ENCODE measurements at places on chromosomes 5 and 9.

- no peak for DNase-seq
Observed at GRCh38 chr9:116182876-116183275, 29.3 kb downstream of the PAPPA start.

DNA sequence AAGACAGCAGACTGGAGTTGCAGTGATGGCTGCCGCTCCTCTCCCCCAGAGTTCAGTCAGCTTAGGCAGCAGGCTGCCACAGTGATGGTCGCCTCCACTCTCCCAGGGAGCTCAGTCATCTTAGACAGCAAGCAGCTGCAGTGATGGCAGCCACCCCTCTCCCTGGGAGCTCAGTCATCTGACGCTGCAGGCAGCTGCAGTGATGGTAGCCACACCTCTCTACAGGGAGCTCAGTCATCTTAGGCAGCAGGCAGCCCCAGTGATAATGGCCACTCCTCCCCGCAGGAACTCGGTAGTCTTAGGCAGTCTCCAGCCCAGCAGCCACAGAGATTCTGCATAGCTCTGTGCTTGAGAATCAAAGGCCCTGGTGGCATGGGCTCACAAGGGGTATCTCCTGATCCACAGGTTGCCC, 582.7 kb downstream of the DTWD2 start:
- no peak for DNase-seq

DNA sequence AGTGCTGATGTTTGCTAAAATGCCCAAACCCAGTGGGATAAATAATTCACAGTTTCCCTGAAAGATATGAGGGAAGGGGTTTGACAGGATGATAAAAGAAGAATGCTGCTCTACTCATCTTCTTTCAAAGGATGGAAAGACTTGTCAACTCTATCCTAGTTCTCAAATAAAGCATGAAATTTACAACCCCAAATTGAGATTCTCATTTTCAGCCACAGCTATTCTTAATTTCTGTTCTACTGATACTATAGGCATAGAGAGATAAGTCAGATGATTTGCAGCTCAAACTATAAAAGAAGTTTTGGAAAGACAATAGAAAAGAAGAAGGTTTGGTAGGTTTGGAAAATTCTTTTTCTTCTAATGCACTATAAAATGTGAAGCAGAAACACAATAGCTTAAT, 542.6 kb downstream of the CSNK1G3 start:
- DNase-seq, result no peak

DNA sequence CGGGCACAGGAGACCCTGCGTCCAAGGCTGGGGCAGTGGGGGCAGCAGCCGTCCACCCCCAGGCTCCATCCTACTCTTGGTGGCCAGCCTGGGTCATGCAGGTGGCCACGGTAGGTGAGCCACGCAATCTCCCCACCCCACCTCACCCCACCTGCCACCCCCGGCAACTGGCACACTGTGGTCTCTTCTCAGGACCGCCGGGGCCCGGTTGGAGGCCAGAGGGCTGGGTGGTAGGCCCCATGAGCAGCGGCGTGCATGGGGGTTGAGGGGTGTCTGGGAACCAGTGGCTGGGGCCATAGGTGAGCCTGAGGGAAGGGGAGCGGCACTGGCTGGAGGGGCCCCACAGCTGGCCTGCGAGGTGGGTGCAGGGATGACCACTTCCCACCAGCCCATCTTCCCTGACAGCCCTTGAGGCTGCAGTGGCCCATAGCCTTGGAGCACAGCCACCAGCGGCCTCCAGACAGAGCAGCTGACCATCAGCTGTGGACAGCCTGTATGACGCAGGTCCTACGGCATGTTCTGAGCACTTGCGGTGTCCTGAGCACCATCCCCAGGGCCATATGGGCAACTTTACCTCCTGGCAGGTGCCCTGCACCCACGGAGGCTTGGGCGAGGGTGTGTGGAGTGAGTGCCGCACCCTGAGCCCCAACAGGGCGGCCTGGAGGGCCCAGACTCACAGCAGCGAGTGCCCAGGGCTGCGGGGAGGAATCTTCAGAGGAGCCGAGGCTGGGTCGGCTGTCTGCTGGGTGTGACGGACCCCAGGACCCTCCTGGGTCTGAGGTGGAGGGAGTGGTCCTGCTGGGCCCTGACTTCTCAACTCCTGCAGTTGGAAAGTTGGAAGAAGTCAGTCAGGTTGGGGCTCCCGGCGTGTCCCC, 47.4 kb downstream of the KCNT1 start:
- DNase-seq, result no peak

DNA sequence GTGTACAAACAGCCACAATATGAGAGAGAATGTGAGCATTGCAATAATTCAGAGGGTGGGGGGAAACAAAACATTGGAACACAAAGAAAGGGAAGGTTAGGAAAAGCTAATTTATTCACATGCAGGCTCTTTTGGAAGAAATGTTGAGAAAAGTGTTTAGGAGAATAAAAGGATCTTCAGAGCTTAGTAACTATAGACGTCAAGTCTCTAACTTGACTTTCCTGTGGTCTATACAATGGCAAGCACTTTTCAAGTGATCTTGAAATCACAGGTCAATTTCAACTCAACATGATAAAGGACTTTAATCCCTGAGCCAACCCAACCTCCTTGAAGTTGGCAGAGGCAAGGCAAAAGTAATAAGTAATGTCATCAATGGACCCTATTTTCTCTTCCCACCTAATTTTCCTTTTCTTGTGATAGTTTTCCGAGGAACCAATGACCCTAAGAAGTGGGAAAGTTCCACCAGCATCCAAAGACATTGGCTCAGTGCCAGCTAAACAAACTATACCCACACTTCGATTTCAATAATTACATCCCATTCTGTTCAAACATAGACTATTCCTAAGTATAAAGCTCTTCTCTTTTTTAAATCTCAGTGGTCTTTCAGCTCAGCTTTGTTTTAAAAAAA, 23.7 kb downstream of the RFK start:
- DNase-seq, result no peak

DNA sequence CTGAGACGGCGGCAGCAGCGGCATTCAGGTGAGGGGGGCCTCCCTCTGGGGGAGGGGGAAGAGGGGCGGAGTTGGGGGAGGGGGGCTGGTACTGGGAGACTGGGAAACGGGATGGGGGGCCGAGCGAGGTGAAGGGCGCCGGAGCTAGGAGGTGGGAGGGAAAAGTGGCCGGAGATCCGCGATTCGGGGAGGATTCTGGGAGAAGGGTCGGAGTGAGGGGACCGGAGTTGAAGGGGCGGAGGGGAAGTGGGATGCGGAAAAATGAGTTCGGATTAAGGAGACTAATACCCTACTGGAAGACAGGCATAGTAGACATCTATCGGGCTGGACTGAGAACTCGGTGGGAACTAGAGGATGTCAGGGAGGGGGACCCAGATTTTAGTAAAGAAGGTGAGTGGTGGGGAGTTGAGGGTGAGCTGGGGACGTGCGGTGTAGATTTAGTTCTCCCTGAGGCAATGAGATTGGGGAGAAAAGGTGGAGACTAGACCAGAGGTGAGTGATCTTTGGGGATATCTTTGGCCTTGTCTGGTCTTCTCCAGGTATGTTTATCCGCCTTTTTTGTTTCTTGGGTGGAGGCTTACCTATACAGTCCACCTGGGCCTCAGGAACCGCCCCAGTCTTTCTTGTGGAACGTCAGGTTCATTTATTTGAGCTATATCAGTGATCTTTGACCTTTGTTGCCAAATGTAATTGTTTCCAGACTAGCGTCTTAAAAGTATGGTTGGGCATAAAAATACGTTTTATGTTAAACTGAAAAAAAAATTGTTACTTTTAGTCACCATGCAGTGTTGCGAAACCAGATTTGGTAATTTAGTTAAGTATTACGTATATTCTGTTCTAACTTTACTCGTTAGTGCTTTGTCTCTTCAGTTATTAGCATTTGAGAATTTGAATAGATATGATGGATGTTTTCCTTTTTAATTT, 632 bp downstream of the UBAP1 start:
- peak; percentile 60 for DNase-seq

DNA sequence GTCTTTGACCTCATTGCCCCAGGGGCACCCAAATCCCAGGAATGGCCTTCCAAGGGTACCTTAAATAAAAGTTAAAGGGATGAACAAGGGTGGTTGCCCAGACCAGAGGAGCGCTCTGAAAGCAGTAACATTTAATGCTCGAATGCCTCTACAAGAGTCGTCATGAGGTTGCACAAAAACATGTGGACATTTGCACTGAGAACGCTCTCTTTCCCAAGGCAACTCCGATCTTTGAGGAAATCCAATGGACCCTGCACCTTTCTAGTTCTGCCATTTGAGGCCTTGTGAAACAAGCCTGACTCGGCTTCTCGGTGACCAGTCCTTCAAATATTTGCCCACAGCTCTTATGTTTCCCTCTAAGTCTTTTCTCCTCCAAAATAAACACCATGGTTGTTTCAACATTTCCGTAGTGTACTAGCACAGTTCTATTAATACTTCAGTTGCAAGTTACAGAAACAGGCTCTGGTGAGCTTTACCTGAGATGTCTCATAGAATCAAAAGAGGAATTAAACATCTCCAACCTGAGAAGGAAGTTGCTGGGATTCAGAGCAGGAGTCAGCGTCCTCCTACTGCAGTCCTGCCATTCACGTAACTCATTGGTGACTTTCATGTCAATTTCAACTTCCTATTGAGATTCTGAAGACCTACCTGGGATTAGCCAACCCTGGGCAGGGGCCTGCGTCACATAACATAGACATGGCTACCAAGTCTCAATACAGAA, 168.8 kb upstream of the RAI14 start:
- DNase-seq, result peak; percentile 95

- no peak for DNase-seq
Observed at GRCh38 chr5:147344861-147345260, 110.0 kb downstream of the STK32A start.

GRCh38 chr9:82252116-82252515, 263.5 kb downstream of the SPATA31D1 start:
- DNase-seq, result no peak

- DNase-seq, result peak; percentile 73
Observed at GRCh38 chr9:122991370-122991830, 42.1 kb upstream of the GPR21 start.

GRCh38 chr5:52605317-52606313, 182.1 kb upstream of the ITGA1 start:
- no peak for DNase-seq

- DNase-seq, result no peak
Observed at GRCh38 chr5:113068559-113068958, 92.0 kb downstream of the DCP2 start.

- DNase-seq, result no peak
Observed at GRCh38 chr5:34022121-34022705, 14.4 kb upstream of the AMACR start.

GRCh38 chr5:59874675-59875074, 18.9 kb downstream of the PDE4D start:
- no peak for DNase-seq

DNA sequence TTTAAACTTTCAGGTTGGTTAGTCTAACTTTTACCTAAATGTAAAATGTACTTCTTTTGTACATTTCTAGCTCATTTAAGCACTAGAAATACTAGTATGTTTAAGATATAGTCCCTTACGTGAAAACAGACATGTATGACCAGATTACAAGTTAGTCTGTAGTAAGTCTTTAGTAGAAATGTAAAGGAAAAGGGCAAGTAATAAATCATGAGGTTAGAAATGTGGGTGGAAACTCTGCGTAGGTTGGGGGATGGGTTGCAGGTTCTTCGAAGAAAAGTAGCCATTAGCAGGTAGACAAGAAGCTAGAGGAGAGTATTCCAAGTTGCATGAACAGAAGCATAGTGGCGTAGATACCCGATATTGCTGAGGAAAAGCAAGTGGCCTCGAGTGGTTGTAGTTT, 22.9 kb downstream of the RAD1 start:
- no peak for DNase-seq

DNA sequence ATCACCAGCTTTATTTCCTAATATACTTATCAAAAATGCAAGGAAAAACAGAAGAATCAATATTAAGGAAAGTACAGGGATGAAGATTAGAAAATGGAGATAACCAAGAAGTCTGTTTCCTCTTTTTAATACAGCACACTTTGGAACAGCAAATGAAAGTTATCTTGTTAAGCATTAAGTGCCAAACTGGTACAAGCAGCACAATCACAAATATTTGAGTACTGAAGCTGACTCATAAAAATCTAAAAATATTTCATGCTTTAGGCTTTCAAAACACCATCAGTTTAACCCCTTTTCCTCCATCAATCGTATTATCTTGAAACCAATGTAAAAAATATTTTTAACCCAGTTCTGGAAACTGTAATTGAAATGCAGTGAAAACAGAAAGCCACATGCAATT, 2.7 kb downstream of the FBXW11 start:
- DNase-seq, result no peak

DNA sequence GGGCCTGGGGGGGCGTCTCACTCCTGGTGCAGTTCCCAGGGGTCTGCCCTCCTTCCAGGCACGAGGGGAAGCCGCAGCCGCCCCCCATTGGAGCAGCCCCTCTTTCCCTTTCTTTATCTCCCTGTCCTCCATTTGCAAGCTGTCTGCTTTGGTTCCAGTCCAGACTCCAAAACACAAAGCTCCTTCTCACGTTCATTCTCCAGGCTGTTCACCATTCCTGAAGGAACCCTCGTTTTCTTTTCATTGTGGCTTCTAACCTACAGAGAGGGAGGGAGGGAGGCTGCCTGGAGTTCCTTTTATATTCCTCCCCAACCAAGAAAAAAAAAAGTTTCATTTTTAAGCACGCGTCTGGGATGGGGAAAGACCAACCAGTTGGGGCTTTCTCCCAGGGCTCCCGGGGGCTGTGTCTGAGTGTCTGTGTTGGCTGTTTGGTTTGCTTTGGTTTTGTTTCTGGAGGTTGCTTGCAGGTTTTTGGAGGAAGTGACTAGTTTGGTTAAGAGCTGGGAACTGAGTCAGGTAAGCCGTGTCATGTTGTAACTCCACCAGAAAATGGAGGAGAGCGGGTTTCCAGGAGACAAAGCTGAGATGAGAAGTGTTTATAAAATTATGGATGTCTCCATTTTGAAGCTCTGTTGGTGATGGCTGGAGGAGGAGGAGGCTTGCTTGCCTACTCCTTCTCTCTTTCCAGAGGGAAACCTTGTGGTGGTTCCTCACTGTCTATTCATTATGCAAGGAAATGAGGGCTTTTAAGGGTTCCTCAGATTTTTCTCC, 1.6 kb downstream of the ZNF462 start:
- no peak for DNase-seq

GRCh38 chr9:123063177-123063598, 29.7 kb downstream of the GPR21 start:
- no peak for DNase-seq

GRCh38 chr5:116469631-116470030, 105.0 kb downstream of the SEMA6A start:
- no peak for DNase-seq

GRCh38 chr5:83450967-83451248, 20.6 kb upstream of the VCAN start:
- no peak for DNase-seq

DNA sequence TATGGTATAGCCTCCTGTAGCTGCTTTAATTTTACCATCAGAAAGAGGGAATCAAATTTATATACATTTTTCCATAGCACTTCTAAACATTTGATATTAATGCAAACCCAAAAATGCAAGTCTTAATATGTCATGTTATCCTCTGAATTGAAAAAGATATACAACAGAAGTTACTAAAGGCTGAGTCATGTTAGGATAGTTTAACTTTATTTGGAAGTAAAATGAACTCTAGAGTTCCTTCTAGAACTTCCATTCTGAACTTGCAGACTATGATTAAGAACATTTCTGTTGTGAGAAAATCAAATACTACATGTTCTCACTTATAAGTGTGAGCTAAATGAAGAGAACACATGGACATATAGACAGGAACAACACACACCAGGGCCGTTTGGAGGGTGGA, 317.3 kb upstream of the PRR16 start:
- no peak for DNase-seq

- DNase-seq, result no peak
Observed at GRCh38 chr5:150411245-150411979, 1.3 kb downstream of the CD74 start.
